ENCODE measurements at places on chromosomes 3 and 15.

GRCh38 chr3:126051741-126052140 lies 32.2 kb downstream of the SLC41A3 start:
- no peak for DNase-seq

DNA sequence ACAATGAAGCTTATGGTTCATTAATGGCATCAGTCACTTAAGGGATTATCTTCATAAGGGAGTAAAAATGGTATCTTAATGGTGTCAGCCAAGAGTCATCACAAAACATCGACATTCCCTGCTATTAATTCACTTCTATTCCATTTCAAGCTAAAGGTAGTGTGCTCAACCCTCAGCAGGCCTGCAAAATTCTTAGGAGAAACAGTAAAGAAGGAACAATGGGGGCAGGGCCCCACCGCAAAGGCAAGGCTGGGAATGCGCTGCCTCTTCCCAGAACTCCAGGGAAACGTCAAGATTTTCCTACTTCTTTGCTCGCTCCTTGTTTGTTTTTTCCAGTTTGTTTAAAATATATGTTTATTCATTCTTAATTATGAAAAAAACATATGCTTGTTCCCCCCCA lies 187.3 kb upstream of the TSC22D2 start:
- no peak for DNase-seq

- peak; percentile 34 for DNase-seq
Observed at GRCh38 chr15:52728899-52729298, 49.7 kb upstream of the ATOSA start.

DNA sequence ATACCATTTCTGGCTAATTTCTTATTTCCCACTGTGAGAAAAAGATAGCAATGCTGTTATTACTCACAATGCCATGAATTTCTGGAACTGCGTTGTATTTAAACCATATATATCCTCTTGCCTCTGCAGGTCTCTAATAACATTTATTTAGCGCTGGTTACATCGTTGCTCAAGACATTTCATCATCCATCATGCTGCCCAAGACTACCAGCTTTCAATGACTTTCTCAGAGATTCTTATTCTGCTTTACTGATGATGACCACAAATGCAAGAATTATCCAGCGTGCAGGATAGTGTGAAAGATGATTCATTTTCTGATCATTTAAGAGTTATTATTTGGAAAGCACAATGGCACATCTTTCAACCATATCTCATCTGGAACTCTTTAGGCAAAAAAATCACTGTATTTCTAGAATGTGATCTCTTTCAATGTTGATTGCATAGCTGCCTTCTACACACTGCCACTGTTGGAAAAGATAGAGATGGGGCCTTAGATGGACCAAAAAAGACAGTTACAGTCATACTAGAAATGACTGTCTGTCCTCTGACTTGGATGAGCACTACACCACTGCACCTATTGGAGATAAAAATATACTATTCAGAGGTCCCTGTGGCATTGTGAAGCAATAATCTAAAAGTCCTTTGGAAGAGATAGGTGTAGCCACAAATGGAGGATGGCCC lies 716.1 kb downstream of the NSUN3 start:
- DNase-seq, result no peak

DNA sequence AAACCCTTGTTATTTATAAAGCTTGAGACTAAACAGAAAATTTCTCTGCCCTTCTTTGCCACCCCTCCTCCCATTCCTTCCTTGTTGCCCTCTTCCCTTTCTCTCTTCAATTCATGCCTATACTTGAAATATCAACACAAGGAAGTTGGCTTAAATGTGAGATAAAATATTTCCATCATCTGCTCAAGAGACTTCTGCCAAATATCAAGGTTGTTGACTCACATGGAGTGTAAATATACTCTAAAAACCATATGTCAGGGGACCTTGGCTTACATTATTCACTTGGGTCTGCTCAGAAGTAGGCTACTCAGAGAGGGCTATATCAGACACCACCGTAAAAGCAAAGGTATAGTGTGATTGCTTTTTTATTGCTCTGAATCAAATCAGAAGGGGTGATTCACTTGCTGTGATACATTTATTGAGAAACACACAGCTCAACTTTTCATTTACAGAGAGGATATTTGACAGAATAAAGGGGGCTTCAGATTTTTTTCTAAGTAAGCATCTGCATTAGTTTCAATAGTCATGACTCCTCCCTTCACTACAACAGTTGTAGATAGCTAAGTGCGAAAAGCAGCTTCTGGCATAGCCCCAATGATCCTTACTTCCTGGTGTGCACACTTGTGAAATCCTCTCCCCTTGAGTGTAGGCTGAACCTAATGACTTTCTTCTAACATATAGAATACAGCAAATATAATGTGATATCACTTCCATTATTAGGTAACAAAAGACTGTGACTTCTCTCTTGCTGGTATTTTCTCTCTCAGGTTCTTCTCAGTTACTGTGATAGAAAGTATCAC lies 386.2 kb downstream of the EFHB start:
- no peak for DNase-seq

GRCh38 chr3:131518680-131519079 lies 15.9 kb upstream of the MRPL3 start:
- DNase-seq, result no peak

GRCh38 chr15:77568973-77569728 lies 63.6 kb downstream of the LINGO1 start:
- DNase-seq, result peak; percentile 34

DNA sequence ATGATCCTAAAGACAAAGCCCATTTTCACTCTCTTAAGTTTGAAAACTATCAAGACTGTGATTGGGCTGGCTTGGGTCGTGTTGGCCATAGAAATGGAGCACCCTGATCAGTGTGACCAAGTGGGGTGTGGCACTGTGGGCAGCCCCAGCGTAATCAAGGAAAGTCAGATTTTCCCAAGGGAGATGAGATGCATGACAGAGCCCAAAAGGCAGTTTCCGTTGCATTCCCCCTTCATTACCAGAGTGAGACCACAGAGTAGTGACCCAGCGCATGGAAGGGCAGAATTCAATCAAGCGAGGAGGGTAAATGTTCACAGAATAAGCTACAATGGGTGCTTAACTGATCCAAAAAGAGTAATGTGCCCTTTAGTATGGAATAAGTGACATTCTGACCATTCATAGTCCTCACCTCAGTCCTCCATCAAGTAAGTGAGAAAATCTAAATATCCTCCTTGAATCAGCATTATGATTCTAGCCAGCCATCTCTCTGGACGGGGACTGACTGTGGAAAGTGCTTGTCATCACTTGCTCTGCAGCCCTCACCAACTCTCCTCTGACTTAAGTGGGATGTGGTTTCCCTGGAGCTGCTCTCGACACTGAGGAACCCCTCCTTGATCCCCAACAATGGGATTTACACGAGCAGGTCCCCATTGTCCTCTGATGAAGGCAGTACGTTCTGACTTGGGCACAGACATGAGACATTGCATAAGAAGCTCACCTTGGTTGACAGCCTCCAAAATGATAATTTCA lies 430.5 kb downstream of the OCA2 start:
- DNase-seq, result no peak

DNA sequence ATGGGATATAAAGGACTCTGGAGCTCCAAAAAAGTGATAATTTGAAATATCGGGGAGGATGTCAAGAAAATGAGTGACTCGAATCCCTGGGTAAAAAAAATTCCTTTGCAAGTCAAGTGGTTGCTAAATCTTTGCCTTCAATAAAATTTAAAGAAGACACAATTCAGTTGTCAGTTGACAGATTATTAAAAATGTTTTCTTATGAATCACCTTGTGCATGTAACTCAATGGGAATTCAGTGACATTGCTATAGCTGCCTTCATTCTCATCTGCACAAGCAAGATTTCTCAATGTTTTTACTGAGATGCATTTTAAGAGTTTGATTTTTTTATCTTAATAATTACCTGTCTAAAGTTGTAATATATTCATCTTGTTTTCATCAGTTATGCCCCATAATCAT lies 264.0 kb upstream of the IL12A start:
- no peak for DNase-seq

DNA sequence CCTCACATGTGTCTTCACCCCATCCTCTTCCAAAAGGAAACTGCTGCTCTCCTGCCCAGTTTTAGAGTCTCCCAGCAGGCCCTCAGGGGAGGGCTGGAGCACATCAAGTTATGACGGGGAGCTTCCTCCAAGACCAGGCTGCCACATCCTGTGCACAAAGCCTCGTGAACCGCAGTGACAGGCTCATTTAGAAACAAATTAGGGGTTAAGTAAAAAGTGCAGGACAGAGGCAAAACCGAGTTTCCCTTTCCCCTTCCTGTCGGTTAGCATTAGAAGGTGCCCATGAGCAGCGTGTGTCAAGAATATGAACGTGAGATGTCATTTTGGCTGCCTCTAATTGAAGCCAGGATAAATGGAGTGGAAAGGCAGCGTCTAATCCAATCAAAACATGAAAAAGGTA lies 199.7 kb downstream of the ARRDC4 start:
- no peak for DNase-seq

DNA sequence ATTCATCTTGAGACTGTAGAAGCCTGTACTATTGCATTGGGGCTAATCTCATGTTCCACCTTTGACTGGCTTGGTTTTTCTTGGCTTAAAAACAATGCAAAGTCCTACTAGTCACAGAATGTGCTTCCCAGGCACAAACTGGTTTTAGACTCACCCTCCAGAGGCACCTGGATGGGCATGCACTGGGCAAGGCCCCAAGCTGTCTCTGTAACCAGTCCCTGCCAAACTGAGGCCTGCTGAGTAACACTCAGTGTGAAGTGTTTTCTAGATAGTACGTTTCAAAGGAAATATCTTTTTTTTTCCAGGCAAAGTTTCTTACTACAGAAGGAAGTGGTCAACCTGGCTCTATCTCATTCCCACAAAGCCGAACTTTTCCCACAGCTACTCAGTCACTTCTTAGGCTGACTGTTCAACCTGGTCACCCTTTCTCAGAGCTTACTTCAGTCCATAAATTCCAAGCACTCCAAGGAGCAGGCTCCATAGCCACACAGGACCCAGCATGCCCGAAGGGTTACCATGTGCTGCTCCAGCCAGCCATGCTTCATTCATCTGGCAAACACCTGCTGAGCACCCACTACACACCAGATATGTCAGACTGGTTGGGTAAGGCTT lies 57.4 kb downstream of the NPTN start:
- peak; percentile 25 for DNase-seq

DNA sequence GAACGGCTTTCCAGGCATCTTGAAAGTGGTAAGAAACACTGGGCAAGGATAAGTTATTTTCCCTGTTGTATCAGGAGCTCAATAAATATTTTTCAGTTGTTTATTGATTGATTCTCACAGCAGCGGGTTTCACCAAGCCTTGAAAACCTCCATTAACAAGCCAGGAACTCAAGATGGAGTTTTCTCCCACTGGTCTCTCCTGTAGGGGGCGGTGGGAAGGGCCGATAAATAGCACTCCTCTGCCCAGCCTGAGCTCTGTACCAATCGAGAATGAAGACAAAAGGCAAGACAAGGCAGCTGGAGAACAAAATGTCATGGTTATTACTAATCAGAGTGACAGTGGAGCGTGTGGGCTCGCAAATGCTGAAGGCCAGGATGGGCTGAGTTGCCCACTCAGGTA lies 7.4 kb downstream of the HRH1 start:
- DNase-seq, result no peak

DNA sequence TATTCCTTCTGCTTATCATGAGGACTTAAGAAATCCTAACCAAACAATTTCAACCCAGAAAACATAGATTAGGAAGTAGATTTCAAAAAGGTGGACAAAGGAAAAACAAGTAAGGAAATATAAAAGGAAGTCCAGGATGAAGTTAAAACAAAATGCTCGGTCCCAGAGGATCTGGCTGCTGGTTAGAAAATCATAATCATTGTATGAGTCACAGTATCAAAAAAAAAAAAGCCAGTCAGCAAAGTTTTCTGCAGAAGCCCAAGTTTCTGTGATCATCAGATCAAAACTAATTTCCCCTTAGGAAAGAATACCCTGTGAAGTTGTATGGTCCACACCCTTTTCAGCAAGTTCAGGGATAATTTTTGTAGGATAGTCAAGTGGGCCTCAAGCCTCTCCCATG lies 43.0 kb upstream of the LRTM1 start:
- no peak for DNase-seq

GRCh38 chr3:23240171-23240785 lies 37.2 kb downstream of the UBE2E2 start:
- DNase-seq, result no peak

DNA sequence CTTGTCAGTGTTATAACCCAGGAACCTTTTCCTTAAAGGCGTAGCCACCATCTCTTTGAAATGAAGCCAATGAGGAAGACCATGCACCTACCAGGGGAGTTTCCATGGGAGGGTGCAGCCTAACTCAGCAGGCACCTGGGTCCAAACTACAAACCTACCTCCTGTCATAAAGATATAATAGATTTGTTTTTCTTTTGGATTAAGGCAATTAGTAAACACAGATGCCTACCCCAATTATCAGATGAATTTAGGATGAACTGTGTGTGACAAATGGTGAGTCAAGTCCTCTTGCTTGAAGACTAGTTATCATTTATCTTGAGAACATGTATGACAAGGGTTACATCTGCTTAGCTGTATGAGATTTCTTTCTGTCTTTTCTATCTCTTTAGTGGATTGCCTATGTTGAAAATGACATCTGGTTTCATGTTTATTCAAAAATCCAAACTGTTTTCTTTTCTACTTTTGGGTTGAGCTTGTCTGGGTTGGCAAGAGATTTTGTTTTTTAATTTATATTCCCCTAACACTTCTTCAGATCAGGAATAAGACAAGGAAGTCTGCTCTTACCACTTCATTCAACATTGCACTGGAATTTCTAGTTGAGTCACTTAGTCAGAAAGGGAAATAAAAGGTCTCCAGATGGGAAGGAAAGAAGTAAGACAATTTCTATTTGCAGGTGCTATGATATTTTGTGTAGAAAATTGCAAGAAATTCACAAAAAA lies 149.9 kb downstream of the NEK10 start:
- peak; percentile 7 for DNase-seq

GRCh38 chr3:53704363-53704725 lies 141.9 kb downstream of the CHDH start:
- DNase-seq, result no peak

GRCh38 chr15:65058394-65059368 lies 9.1 kb downstream of the RASL12 start:
- no peak for DNase-seq

GRCh38 chr3:175200391-175201095 lies 341.4 kb downstream of the NAALADL2 start:
- DNase-seq, result no peak

DNA sequence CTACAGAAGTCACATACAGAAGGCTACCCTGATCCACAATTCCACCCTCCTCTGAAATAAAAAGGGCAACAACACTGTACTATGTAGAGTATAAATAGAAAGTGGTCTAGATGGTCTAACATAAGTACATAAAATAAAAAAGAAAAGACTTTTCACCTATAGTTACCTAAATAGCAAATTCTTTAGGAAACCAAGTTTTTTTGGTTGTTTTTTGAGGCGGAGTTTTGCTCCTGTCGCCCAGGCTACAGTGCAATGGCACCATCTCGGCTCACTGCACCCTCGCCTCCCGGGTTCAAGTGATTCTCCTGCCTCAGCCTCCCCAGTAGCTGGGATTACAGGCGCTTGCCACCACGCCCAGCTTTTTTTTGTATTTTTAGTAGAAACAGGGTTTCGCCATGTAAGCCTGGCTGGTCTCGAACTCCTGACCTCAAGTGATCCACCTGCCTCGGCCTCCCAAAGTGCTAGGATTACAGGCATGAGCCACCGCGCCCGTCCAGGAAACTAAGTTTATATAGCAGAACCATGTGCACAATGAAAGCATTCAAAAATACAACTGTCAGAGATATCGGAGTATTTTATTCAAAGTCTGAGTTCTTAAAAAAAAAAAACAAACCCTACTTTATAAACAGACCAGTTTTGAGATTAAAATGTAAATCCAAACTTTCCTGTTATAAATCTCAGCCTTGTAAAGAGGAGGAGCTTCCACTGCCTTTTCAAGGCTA lies 1.7 kb downstream of the SIN3A start:
- no peak for DNase-seq

- DNase-seq, result no peak
Observed at GRCh38 chr3:13057282-13058040, 15.8 kb downstream of the IQSEC1 start.

All from trophoblast cell (in vitro differentiated cells and primary cell).